Inflammatory macrophage (primary cell): ENCODE measurements at places on chromosomes 6 and 20.

- DNase-seq: peak; percentile 38
Observed at GRCh38 chr6:30818391-30818841, 65.9 kb upstream of the DDR1 start.

GRCh38 chr6:112014483-112014882, 39.4 kb upstream of the CCN6 start:
- no peak for DNase-seq

DNA sequence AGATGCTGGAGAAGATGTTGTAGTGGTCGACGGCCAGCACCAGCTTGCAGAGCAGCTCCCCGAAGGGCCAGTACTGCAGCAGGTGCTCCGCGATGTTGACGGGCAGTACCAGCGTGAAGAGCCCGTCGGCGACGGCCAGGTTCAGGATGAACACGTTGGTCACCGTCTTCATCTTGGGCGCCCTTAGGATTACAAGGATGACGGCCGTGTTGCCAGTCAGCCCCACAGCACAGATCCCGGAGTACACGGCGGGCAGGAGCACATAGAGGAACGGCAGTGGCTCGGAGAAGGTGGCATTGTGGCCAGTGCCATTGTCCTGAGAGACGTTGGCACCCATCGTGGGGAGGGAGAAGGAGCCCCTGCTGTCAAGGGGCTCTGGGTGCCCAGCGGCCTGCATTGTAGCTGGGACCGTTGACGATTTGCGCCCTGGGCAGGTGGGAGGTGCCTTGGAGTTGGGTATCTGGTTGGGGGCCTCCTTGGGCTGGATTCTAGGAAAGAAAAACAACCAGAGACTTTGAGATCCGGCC, 867 bp downstream of the NPBWR2 start:
- no peak for DNase-seq

DNA sequence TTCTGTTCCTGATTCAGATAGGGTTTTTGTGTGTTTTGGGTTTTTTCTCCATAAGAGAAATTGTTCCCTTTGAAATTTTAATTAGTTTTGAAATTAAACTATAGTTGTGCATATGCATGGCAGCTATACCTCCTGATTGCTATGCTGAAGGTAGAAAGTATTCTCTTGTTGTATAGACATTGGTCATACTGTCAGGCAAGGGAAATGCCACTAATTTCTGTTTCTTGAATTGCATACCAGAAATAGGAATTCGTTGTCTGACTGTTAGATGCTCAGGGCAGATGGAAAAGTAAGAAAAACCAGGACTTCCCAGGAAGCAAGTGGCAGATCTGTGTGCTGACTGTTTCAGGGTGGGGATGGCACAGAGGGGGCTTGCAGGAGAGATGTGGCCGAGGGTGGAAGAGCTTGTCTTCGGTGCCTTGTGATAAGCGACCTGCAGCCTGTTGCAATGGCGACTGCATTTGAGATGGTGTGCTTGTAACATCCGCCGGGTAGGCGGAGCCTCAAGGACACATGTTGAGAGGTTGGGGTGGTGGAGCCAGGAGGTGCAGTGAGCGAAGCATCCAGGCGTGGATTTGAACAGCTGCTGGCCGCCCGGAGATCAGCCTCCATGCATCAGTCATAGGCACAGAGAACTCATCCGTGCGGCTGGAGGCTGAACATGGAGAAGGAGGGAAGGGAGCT, 42.8 kb downstream of the RREB1 start:
- no peak for DNase-seq

DNA sequence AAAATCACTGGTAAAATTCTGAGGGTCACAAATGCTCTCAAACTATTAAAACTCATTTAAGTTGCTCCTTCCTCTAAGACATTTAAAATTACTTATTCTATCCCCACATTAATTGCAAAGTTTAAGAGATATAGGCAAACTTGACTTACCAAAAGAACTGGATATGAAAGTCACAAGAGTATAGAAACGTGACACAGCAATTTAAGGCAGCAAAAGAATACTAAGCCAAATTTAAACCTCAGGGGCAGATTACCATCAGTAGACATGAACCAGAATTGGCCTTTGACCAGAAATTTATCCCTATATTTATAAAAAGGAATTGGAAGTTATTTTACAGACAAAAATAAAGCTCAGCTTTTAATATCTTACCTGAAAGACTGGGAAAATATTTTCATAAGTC, 56.0 kb downstream of the MAP3K7 start:
- no peak for DNase-seq

DNA sequence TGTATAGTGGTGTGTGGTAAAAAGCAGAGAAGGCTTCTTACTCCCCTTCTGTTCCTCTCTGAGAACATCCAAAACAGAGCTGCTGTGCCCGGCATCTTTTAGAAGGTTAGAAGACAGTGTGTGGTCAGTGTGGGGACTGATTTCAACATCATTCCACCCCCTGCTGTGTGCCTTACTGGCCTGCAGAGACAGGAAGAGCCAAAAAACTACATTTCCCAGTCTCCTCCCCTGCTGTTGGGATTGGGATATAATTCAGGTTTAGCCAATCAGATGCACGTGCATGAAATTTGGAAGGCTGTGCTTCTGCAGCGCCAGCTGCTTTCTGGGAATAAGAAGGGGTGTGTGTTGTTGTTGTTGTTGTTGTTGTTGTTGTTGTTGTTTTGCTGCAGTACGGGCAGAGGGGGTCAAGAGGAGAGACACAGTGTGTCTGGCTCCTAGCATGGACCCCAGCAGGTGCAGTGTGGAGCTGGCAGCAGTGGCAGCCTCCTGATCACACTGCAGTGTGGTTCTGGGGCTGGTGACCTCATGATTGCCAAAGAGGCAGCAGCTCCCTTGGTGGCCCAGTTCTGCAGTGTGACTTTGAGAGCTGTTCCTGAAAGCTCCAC, 74.7 kb downstream of the MRPL14 start:
- peak; percentile 85 for DNase-seq

- DNase-seq: no peak
Observed at GRCh38 chr20:56808117-56808725, 179.1 kb downstream of the TFAP2C start.
